T1000 (cell line): ENCODE measurements at places on chromosomes 16 and 17.

- DNase-seq: no peak
These were observed 8.5 kb downstream of the HS3ST6 start for GRCh38 chr16:1909561-1910231.

GRCh38 chr17:55458287-55458900, 36.8 kb upstream of the MMD start:
- DNase-seq: no peak

- DNase-seq: no peak
These were observed 984 bp downstream of the CENPV start for GRCh38 chr17:16352303-16352666.

- peak; percentile 85 for DNase-seq
These were observed 18.5 kb upstream of the NAGLU start for GRCh38 chr17:42517516-42517915.
